A673 (cell line): ENCODE measurements at places on chromosomes 3 and 15. TPM values are rescaled to one million over a fixed set of nuclear protein-coding genes. Genes with fewer than 3 reads are reported as not detected.

SEMA3G gene
- total RNA-seq, result 0.07 TPM in 1 of 2 replicates, not detected in the other

ABI3BP gene
- 4.3 and 5.2 TPM in 2 replicates for total RNA-seq

DUOXA2 gene
- not detected in 2 replicates for total RNA-seq

TEX55 gene
- not detected in 2 replicates for total RNA-seq

TGM5 gene
- not detected in 2 replicates for total RNA-seq

NR2E3 gene
- total RNA-seq, result not detected in 2 replicates

PRR23B gene
- total RNA-seq, result not detected in 2 replicates

P3H2 gene
- 19.6 and 21.7 TPM in 2 replicates for total RNA-seq

RSRC1 gene
- 59.4 and 65.4 TPM in 2 replicates for total RNA-seq

COL7A1 gene
- 16.4 and 24.8 TPM in 2 replicates for total RNA-seq

SIDT1 gene
- not detected in 2 replicates for total RNA-seq

SCN11A gene
- total RNA-seq, result not detected in 2 replicates

IMP3 gene
- total RNA-seq, result 76.5 and 84.5 TPM in 2 replicates

UBAP1L gene
- 3.6 and 3.9 TPM in 2 replicates for total RNA-seq

DNAJA4 gene
- total RNA-seq, result 12.0 and 15.7 TPM in 2 replicates

ITPR1 gene
- 8.0 and 8.6 TPM in 2 replicates for total RNA-seq

RETNLB gene
- not detected in 2 replicates for total RNA-seq

PHC3 gene
- total RNA-seq, result 49.2 and 55.4 TPM in 2 replicates

FAN1 gene
- total RNA-seq, result 33.1 and 36.2 TPM in 2 replicates

PLCB2 gene
- total RNA-seq, result 5.6 and 6.6 TPM in 2 replicates

EPHB3 gene
- 15.6 and 19.4 TPM in 2 replicates for total RNA-seq

MUSTN1 gene
- 1.5 TPM in 1 of 2 replicates, not detected in the other for total RNA-seq

IL17RC gene
- total RNA-seq, result 9.3 and 15.2 TPM in 2 replicates

GOLGA8S gene
- total RNA-seq, result 0.09 TPM in 1 of 2 replicates, not detected in the other

CCR9 gene
- total RNA-seq, result not detected in 2 replicates

CADPS gene
- not detected in 2 replicates for total RNA-seq

FOXL2NB gene
- total RNA-seq, result not detected in 2 replicates

SNTN gene
- not detected in 2 replicates for total RNA-seq

GORASP1 gene
- total RNA-seq, result 24.3 and 29.2 TPM in 2 replicates

ETV5 gene
- total RNA-seq, result 87.4 and 92.9 TPM in 2 replicates

SLC28A1 gene
- total RNA-seq, result not detected in 2 replicates
